A172 (cell line): ENCODE measurements at places on chromosomes 4 and X. TPM values are rescaled to one million over a fixed set of nuclear protein-coding genes. Genes with fewer than 3 reads are reported as not detected.

DNA sequence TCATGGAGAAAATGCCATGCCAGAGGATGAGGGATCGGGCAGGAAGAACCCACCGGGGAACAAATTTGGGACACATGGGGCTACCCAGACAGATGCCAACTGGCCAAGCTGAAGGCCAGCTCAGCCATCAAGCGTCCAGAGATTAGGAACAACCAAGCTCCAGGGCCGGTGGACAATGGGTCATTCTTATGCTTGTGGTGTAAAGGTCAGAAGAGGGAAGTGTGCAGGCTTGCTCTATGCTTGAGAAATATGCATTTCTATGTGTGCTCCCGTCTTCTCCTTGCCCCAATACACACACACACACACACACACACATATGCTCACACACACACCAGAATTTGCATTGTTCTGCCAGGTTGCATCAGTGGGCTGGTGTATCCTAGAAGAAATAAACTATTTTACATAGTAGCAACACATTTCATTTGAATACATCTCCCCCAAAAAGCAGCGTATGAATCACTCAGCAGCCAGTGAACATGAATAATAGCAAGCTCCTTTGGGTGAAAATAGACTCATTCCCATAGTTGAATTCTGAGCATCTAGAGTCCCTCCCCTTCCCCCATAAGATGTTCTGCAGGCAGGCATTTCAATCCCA is 201.9 kb upstream of the PPARGC1A start:
- no peak for DNase-seq

Gene SLC38A5
- 0.34 TPM in 1 of 2 replicates, not detected in the other for total RNA-seq

GRCh38 chr4:2084316-2084715 is 25.2 kb downstream of the NAT8L start:
- DNase-seq, result no peak

DNA sequence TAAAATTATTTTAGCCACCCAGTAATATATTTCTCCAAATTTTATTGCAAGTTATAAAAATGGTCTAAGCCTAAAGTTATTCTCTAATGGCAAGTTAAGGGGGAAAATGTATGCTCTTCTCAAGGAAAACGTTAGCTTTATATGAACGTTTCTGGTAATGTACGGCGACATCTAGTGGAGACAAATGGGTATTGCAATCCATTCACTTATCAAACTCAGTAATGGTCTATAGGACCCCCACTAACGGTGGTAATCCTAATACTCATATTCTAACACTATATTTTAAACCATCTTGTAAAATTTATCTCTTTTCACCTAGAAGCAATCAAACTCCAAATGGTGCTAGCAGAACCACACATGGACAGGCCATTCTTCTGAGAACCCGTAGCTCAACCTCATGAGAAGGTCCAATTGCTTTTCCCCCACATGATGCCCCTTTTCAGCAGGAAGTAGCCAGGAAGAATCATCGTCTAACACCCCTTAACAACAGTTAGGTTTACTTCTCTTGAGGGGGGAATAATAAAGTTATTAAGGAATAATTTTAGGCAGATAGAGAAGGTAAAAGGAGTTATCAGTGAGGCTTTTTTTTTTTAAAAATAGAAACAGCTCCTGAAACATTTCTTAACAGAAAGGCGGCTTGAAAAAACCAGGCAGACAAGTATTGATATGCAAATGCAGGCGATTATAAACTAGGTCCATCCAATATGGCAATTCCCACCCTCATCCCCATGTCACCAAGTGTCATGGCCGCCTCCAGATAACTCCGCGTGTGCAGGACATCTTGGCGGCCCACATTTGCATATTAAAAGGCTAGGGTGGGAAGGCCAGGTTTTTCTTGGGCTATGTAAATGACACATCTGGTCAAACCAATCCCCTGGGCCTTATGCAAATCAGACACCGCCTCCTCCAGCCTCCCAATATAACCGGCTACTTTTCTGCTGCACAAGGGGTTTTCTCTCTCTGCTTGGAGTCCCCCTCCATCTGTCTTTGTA is 35.0 kb downstream of the NUDT11 start:
- peak; percentile 14 for DNase-seq

DNA sequence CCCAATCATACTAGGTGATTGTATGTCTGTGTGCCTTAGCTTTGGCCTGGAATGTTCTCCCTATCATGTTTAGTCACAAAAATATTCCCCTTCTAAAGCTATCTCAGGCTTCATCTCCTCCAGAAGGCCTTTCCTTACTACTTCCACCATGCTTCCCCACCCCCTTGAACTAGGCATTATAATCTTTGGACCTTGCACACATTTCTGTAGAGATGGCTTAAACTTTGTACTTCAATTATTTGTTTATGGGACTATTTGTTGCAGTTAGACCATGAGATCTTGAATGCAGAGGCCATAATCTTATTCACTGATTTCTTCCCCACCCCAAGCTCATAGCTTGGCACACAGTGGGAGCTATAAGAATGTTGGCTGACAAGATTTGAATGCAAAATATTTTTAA is 262.0 kb upstream of the EDA2R start:
- DNase-seq, result no peak

- DNase-seq, result no peak
These were observed 25.7 kb downstream of the SLC39A8 start for GRCh38 chr4:102319594-102319993.

DNA sequence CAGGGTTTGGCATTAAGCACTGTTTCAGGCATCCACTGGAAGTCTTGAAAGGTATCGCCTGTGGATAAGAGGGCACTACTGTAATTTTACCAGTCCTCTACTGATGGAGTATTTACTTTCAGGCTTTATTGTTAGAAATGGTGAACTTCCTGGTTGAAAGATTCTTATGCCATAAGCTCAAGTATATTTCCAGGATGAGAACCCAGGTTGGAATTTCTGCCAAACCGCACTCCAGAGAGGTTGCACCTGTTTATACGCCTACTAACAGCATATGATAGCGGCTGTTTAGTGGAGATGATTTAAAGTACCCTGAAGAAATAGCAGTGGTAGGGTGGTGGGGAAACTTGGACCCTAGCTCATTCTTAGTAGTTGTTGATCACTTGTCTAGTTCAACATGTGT is 9.9 kb downstream of the FNIP2 start:
- DNase-seq, result no peak

Gene TEX13D
- total RNA-seq, result not detected in 2 replicates

DNA sequence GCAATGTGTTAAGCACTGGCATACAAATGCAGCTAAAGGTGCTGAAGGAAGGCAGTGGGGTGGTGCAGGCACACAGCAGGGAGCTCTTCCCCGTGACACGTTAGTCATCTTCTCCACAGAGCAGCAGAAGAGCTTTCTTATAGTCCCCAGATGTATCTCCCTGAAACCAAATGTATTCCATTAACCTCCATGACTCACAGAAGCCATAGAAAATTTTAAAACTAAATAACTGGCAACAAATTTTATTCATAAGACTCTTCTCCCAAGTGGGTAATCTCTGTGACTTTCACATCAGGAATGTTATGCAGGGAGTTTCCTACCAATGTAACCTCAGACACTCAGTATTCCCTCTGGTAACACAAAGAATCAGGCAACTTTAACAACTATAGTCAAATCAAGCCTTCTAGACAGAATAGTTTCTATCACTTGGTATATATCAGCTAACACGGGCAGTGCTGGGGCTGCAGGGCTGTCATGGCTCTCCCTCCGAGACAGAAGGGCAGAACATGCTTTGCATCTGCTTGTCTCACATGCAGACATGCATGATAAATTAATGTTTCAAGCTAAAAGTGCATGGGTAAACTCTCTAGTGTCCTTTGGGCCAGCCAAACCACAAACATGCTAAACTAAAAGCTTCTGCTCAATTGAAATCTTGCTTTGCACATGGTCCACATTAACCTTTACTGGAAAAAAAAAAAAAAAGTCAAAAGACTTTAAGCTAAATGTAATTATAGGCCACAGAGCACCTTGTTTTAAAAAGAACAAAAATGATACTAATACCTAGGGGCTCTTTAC is 28.2 kb downstream of the ANXA5 start:
- DNase-seq, result peak; percentile 99

- no peak for DNase-seq
These were observed 205.1 kb upstream of the EMCN start for GRCh38 chr4:100722866-100723459.

DNA sequence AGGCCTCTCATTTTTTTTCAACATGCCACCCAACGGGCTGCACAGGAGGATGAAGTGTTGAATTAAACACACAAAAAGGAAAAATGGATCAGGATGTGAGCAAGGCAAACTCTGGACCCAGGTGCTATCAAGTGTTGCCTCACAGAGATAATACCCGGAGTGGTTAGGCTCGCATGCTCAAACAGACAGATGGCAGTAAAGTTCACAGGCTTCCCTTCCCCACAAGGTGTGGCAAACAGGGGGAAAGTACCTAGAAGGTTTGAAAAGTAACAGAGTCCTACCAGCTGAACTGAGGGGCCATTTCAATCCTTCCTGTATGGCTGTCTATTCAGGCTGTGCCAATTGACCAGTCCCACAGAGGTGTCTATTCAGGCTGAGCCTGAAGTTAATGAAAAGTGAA is 123.9 kb upstream of the GC start:
- no peak for DNase-seq

- DNase-seq, result no peak
These were observed 947.8 kb downstream of the C4orf33 start for GRCh38 chr4:130043732-130044160.

Gene MMRN1
- not detected in 2 replicates for total RNA-seq

Gene DUX4
- not detected in 2 replicates for total RNA-seq

Gene PPARGC1A
- 2.1 and 3.1 TPM in 2 replicates for total RNA-seq

DNA sequence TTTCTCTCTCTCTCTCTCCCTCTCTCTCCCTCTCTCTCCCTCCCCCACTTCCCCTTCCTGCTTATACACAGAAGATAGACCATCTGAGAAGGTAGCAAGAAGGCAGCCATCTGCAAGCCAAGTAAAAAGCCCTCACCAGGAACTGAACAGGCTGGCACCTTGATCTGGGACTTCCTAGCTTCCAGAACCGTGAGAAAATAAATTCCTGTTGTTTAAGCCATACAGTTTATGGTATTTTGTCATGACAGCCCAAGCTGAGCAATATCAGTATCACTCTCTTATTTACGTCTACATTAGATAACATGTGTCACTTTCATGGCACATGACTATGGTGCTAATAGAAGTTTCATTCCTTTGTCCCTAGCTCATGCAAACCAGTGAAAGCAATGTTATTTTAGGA is 581.1 kb downstream of the INPP4B start:
- DNase-seq, result no peak

Gene PCGF3
- total RNA-seq, result 38.4 and 56.3 TPM in 2 replicates

Gene ARHGAP24
- total RNA-seq, result 1.3 and 2.6 TPM in 2 replicates

Gene ODAPH
- not detected in 2 replicates for total RNA-seq

Gene PPEF2
- total RNA-seq, result not detected in 2 replicates

DNA sequence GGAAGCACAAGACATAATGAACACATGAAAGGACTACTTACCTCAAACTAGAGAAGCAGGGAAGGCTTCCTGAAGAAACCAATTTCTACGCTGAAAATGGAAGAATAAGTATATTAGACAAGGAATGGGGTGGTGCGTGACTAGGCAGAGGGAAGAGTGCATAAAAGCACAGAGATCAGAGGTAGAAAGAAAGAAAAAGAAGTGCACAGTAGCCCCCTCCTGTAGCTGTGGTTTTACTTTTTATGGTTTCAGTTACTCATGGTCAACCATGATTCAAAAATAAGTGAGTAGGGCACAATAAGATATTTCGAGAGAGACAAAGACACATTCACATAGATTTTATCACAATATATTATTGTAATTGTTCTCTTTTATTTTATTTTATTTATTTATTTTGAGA is 934.5 kb upstream of the INTU start:
- DNase-seq, result no peak

GRCh38 chr4:142095886-142096605 is 459.7 kb downstream of the IL15 start:
- DNase-seq, result peak; percentile 96

- peak; percentile 45 for DNase-seq
These were observed 77.3 kb upstream of the NOCT start for GRCh38 chr4:138938366-138938690.

DNA sequence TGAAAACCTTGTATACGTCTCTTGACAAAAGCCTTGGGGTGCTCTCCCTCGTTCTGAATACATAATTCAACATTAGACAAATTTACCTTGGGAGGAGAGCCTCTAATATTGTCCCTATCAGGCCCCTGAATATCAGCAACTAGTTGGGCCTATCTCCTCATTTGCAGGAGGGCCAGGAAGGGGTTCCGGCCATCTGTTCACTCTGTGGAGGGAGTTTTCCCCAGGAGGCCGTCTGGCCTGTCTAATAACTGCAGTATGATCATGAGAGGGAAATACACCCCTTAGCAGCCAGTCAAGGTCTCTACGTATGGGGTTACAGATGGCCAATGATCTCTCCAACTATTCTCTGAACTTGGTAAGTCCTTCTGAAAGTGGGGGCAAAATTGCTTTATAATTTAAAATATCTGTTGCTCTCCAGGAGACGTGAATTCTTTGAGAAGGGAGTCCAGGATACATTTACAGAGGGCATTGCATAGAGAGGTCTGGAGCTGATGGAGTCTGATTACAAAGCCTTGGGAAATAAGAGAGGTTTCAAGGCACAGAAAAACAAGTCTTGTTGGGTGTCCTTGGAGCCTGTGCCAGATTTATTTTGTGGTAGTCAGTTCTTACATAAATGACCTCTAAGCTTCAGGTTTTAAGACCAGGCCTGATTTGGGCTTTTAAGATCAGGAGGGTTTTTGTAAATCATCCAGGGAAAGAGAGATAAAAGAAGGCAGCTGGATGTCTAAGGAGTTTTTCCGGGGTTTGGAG is 48.2 kb upstream of the UXT start:
- DNase-seq, result no peak

DNA sequence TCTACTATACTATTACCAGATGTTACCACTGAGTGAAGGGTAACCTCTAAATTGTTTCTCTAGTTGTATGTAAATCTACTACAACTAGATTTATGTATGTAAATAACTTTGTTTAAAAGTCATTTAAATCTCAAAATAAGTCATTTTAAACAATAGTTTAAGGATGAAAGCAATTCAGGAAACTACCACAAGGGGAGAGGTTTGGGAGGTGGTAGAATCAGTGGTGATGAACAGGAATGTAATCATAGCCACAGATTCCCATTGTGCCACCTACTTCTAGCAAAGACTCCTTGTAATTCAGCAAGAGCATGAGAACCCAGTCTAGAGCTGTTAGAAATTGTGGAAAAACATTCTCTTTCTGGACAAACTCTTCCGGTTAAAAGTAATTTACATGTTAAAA is 234.6 kb downstream of the SLC7A11 start:
- peak; percentile 2 for DNase-seq

Gene GASK1B
- 217 and 238 TPM in 2 replicates for total RNA-seq

DNA sequence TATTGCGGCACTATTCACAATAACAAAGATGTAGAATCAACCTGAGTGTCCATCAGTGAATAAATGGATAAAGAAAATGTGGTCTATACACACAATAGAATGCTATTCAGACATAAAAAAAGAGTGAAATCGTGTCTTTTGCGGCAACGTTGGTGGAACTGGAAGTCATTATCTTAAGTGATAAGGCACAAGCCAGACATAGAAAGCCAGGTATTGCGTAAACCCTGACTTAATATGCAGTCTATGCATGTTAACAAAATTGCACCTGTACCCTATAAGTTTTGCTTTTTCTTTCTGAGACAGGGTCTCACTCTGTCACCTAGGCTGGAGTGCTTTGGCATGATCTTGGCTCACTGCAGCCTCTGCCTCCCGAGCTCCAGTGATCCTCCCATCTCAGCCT is 28.6 kb downstream of the KIAA0232 start:
- no peak for DNase-seq

Gene ADH1A
- total RNA-seq, result not detected in 2 replicates
